ENCODE measurements at places on chromosomes 4 and X. TPM values are rescaled to one million over a fixed set of nuclear protein-coding genes. Genes with fewer than 3 reads are reported as not detected.

Gene SHROOM3
- 30.9 TPM for polyA plus RNA-seq

Gene ASB12
- polyA plus RNA-seq: not detected

Gene DUX4
- polyA plus RNA-seq: not detected

Gene ADGRL3
- 10.6 TPM for polyA plus RNA-seq

Gene HSFX2
- 1.9 TPM for polyA plus RNA-seq

Gene BGN
- polyA plus RNA-seq: 149 TPM

Gene VSIG1
- polyA plus RNA-seq: not detected

Gene SSX4B
- polyA plus RNA-seq: not detected

Gene SPANXN3
- not detected for polyA plus RNA-seq

Gene H2BW1
- polyA plus RNA-seq: not detected

Gene SPANXB1
- polyA plus RNA-seq: not detected

Gene COL4A6
- polyA plus RNA-seq: 0.29 TPM

Gene SLC2A9
- 5.2 TPM for polyA plus RNA-seq

Gene HTR2C
- 0.07 TPM for polyA plus RNA-seq

Gene SGMS2
- polyA plus RNA-seq: not detected

Gene F9
- not detected for polyA plus RNA-seq

Gene AWAT2
- not detected for polyA plus RNA-seq

Gene COL25A1
- not detected for polyA plus RNA-seq

Gene SLC25A43
- polyA plus RNA-seq: 0.85 TPM

Gene MTNR1A
- not detected for polyA plus RNA-seq

Gene PPEF1
- 0.27 TPM for polyA plus RNA-seq

Gene GPR82
- not detected for polyA plus RNA-seq

Gene TBCK
- polyA plus RNA-seq: 8.6 TPM

Gene HS6ST2
- polyA plus RNA-seq: 0.41 TPM

Gene MAB21L2
- polyA plus RNA-seq: not detected

Gene PRKG2
- 0.10 TPM for polyA plus RNA-seq

Gene ARMCX1
- polyA plus RNA-seq: 31.2 TPM

Gene CCDC110
- 0.27 TPM for polyA plus RNA-seq

Gene ZNF157
- 1.6 TPM for polyA plus RNA-seq

Gene DRD5
- 0.41 TPM for polyA plus RNA-seq

Gene GATB
- 27.1 TPM for polyA plus RNA-seq
